ENCODE measurements at places on chromosomes 2 and 18.

- no peak for DNase-seq
Observed at GRCh38 chr2:216752855-216753505, 57.6 kb upstream of the IGFBP5 start.

DNA sequence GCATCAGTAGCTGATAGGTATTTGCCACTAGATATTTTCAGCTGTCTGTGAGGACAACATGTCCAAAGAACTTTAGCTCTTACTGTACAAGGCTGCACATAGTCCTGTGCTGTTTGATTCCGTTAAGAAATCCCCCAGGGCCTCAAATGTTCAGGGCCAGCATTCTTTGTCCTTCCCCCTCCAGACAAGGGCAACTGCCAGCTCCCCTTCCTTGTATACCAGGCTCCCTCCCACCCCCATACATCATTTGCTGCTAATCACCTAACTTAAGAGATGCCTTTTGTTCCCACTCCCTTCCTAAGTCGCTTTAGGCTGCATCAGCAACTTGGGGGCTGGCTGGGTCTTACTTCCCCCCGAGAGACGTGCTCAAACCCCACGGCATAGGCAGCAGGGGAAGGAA lies 138.7 kb downstream of the CDH20 start:
- no peak for DNase-seq

DNA sequence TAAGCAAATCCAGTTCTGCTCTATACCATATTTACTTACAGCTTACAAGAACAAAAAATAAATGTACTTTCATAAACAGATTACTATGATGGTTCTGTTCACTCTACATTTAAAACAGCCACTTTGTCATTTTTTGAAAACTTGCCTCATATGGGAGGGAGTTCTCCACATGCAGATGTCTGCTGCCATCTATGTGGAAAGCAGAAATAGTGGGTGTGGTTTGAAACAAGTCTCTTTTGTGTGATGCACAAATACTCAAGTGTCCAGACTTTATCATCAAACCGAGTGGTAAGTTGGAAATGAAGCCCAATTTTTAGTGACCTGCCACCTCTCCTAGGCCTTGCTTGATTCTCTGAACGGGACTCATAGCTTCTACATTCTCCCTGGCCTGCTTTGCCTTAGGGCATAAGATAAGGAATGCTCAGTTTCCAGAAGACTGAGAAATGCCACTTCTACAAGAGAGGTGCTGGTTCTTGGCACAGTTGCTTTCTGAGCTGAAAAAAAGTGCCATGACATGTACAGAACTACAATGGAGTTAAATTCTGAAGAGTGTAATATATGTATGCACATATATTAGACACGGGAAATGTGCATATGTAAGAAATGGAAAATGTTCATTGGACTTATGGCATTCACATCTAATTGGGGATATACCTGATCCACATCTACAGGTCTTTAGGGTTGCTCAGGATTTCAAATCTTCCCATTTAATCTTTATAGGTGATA lies 221.0 kb downstream of the SLC8A1 start:
- DNase-seq: no peak

GRCh38 chr2:75894170-75894569 lies 183.5 kb upstream of the GCFC2 start:
- no peak for DNase-seq

DNA sequence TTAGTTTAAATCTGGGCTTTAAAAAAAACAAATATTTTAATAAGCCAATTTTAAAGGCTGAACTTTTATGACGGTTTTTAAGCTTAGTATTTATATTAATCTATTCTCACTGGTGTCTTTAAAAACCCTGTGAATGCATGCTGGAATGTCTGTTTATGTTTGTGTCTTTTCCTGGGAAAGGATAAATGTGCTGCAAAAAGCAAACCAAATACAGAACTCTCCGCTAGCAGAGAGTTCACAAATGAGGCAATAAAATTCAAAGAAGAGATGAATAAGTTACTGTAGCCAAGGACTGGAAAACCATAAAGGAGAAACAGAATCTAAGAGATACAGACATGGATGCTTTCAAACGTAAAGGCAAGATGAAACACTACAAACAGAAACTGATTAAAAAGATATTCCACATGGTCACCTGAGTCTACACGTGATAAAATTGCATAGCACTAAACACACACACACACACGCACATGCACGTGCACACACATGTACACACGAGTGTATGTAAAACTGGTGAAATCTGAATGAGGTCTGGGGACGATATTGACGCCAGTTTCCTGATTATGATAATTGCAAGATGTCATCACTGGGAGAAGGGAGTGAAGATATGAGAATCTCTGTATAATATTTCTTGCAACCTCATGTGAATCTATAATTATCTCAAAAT lies 4.5 kb downstream of the TWIST2 start:
- DNase-seq: no peak

DNA sequence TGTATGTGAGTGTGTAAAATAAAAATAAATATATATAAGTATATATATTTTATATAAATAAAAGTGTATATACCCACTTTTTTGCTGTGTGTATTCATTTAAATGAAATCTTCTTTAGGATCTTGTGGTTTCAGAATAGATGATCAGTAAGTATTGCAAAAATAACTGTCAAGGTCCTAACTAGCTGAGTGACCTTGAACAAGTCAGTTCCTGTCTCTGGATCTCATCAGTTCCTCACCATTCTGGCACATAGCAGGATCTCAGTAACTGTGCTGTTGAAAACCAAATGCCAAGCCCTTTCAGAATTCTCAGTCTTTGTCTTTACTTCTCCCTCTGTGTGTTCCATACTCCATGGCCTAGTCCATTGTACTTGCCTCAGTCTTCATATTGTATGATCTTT lies 115.3 kb upstream of the CXCR4 start:
- no peak for DNase-seq

GRCh38 chr2:105787376-105788318 lies 42.9 kb downstream of the NCK2 start:
- no peak for DNase-seq

DNA sequence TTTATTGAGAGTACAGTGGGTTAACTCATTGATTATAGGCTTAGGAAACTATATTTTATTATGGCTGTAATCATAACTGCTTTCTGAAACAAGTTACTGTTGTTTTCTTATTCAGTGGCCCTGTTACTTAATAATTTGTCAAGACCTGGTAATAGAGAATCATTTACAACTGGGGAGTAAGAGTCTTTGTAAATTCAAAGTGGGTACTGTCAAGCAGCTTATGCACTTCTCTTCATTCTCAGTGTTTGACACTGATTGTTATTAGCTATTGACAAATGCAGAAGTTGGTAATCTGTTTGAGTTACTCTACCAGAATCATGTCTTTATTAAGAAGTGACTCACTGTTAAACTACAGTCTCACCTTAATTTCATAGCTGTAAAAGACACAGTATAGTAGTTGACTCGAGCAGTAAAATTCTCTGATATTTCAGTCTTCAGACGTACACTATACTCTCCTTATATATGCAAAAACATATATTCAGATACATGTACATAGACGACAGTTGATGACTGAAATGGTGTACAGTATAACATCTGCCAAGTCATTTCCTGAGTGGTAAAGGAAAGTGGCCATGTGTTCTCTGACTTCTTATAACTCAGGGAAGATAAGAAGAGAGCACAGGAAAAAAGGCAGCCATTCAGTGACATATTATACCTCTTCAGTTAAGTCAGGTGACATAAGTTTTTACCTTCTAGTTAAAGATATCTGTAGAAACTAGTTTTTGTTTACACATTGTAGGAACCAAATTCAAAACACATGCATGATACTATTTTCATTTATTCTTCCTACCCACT lies 36.0 kb upstream of the TTC27 start:
- DNase-seq: no peak

DNA sequence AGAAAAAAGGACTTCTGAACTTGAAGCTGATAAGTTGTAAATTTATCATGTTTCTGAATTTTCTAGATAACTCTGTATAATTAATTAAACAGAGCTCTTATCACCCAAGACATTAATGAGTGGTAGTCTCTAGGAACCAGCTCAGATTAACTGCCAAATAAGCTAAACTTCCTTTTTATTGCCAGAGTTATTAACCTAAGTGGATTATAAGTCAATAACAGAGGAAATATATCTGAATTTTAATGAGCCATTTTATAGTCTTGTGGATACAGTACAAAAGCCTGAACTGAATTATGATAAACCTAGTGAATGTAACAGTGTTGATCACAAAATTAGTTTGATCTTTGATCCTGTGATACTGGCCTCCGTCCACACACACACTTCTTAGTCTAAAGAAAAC lies 111.5 kb downstream of the COMMD1 start:
- no peak for DNase-seq

Data from NCI-H748 treated with DMSO at 0.1 percent for 48 hours (cell line).